B cell (primary cell): ENCODE measurements at places on chromosomes 13 and 19. TPM values are rescaled to one million over a fixed set of nuclear protein-coding genes. Genes with fewer than 3 reads are reported as not detected.
A peak's percentile ranks its signal among the peaks of the same experiment; 100 is the strongest.

DNA sequence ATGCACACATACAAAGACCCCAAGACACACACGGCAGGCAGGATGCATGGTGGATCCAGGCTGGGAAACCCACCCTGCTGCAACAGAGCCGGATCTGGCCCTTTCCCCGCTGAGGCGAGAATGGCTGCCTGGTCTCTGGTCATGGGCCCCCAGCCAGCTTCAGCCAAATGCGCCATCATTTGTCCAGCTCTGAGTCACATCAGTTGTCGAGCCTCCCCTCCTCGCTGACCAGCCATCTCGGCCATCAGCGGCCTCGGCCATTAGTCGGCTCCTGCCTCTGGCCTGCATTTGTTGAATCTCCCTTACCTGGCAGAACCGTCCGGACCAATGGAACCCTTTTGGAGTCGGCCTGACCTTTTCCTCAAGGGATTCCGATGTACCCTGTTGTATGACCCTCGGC, 38.5 kb upstream of the POU2F2 start:
- no peak for DNase-seq

DNA sequence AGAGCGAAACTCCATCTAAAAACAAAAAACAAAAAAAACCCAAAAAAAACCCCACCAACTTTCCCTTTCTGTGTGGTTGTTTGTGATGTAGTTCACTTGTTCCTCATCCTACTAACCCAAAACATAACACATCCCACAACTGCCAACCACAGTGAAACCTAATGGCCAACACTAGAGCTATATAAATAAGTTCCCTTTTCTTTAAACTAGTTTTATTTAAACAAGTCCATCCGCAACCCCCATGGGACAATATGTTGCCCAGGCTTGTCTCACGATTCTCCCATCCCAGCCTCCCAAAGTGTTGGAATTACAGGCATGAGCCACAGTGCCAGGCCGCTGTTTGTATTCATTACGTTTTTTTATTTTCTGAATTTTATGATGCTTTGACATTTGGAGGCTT, 71.2 kb upstream of the ADGRE5 start:
- peak; percentile 38 for DNase-seq

DNA sequence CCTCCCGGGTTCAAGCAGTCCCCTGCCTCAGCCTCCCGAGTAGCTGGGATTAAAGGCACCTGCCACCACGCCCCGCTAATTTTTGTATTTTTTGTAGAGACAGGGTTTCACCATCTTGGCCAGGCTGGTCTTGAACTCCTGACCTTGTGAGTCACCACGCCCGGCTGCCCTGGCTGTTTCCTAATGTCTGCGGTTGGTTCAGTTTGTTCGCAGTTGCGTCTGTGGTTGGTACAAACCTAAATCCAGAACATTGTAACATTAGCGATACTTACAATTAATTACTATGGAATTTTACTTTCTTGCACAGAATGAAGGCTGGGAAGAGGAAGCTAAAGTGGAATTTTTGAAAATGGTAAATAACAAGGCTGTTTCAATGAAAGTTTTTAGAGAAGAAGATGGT, 38.1 kb downstream of the RNF17 start:
- no peak for DNase-seq

DNA sequence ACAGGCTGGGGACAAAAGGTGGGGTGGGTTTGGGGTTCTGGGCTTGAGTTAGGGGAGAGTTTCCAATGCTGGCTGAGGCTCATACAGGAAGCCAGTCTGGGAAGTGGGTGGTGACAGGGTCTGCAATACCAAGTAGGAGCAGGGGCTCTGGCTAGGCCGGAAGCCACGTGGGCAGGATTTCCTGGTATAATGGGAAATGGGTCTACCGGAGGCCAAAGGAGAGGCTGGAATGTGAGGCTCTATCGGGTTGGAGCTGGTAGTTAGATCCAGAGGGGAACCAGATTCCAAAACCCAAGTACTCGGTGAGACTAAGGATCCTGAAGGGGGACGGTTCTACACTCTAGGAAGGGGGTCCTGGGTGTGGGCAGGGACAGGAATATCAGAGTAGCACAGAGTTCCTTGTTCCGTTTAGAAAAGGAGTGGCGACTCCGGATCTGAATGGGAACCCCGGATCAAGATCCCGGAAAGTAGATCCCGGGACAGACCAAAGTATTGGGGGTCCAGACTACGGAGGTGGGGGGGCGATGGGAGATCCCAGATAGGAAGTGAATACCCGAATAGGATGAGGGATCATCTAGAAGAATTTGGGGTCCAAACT, 802 bp downstream of the CDC37 start:
- no peak for DNase-seq

DNA sequence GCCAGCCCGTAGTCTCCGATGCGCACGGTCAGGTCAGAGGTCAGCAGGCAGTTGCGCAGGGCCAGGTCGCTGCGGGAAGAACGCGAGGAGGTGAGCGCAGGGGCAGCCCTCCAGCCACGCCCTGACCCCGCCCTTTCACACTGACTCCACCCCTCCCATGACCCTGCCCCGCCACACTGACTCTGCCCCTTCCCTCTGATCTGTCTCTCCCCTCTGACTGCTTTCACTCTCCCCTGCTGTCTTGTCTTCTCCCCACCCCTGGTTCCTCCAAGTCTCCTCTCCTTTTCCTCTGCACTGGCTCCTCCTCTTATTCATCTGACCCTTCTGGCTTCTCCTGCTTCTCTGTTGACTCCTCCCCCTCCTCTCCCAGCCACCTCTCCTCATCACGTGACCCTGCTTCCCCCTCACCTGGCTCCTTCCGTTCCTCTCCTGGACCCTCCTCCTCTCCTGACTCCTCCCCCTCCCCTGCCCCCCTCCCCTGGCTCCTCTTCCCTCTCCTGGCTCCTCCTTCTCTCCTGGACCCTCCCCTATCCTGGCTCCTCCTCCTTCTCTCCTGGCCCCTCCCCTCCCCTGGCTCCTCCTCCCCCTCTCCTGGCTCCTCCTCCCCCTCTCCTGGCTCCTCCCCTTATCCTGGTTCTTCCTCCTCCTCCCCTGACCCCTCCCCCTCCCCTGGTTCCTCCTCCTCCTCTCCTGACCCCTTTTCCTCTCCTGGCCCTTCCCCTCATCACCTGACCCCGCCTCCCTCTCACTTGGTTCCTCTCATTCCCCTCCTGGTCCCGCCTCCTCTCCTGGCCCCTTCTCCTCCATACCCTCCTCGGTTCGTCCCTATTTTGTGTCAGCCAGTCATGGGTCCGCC, 9.9 kb downstream of the LMTK3 start:
- DNase-seq = no peak

- DNase-seq = no peak
Observed at GRCh38 chr13:43058831-43059230, 35.4 kb downstream of the DNAJC15 start.

DNA sequence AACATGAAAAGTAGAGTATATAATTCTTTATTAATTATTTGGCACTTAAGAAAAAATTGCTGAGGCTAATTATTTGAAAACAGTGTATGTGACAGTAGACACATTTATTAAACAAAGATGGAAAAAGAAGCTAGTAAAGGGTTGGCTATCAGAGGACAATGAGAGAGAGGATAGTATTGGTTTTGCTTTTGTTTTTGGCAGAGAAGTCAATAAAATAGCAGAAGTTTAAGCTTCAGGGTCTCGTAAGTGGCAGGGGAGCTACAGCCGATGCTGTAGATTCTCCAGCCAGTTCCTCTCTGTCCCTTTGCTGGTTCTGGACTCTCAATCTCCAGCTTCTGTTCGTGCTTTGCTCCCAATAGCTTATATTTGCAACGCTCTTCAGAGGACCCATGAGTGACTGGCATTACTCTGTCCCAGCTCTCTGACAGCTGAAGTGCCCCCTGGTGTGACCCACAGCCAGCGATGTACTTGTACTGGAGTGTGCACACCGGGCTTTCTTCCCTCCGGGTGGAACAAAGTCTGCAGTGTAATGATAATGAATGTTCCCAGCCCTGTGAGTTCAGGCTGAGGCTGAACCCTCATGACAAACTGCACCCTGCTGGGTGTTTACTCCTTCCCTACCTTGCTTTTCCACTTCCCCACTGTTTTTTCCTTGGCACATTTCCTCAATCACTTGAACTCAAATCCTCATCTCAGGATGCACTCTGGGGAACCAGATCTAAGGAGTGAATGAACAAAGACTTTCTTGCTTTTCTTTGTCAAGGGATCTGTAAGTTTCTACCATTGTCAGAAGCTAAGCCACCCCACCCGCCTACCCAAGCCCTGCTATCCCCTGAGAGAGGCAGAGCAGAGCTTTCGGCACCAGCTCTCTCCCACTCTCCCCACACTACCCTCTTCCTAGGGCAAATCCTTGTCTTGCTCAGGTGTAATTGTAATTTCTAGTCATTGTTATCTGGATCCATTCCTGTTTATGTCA, 254.8 kb downstream of the LHFPL6 start:
- DNase-seq = no peak

- no peak for DNase-seq
Observed at GRCh38 chr19:3268326-3268725, 43.9 kb downstream of the CELF5 start.

DNA sequence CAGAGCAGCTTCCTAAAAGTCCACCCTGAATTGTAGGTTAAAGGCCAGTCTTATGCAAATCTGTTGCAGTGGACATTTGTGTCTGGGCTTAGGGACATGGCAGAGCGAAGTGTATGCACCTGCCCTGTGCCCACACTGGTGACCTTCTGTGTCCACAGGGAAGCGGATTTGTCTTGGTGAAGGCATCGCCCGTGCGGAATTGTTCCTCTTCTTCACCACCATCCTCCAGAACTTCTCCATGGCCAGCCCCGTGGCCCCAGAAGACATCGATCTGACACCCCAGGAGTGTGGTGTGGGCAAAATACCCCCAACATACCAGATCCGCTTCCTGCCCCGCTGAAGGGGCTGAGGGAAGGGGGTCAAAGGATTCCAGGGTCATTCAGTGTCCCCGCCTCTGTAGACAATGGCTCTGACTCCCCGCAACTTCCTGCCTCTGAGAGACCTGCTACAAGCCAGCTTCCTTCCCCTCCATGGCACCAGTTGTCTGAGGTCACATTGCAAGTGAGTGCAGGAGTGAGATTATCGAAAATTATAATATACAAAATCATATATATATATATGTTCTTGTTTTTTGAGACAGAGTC, 25.5 kb downstream of the CYP2B6 start:
- no peak for DNase-seq

DNA sequence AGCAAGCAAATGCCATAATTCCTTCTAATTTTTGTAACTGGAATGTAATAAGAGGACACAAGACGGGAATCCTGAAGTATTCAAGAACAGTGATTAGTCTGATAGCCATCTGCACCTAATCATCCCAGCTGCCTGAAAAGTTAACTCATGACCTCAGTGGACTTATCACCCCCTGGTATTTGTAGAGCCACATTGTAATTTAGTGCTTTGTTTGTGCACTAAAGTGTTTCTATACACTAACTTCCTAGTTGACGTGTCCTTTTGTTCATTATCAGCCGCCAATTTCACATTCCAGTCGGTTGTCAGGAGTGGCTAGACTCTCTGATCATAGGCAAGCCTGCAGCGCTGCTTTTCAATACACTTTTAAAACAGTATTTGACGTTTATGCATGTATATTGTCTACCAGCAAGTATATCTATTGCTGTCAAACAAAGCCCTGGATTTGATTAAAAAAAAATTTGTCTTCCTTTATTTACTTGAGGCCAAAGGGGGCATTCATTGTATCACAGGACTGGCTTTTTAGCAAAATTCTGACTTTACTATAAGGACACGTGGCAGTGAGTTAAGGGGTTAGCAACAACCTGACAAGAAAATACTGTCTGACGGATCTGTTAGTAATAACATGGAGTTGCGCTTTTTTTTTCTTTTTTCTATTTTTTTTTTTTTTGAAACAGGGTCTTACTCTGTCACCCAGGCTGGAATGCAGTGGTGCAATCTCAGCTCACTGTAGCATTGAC, 10.4 kb upstream of the SOX21 start:
- DNase-seq = no peak

- no peak for DNase-seq
Observed at GRCh38 chr19:2810141-2811091, 9.3 kb upstream of the ZNF554 start.

IL17D gene
- 0.09 TPM in 1 of 2 replicates, not detected in the other for polyA plus RNA-seq

ZNF536 gene
- polyA plus RNA-seq = not detected in 2 replicates

VAV1 gene
- 62.7 and 65.0 TPM in 2 replicates for polyA plus RNA-seq

APOC4 gene
- not detected in 2 replicates for polyA plus RNA-seq

NLRP11 gene
- 0.07 and 0.24 TPM in 2 replicates for polyA plus RNA-seq

BRD4 gene
- 27.3 and 30.7 TPM in 2 replicates for polyA plus RNA-seq

LIM2 gene
- polyA plus RNA-seq = not detected in 2 replicates
